Activated T-helper 9 cell treated with anti-CD3 and anti-CD28 coated beads, Interleukin-2, amount 50 U/mL, for 16 hours (primary cell): ENCODE measurements at places on chromosomes 1 and 21.
A peak's percentile ranks its signal among the peaks of the same experiment; 100 is the strongest.

- DNase-seq = peak; percentile 2
These were observed 540 bp upstream of the C1orf198 start for GRCh38 chr1:230868736-230869385.

- DNase-seq = no peak
These were observed 9.1 kb upstream of the GPR61 start for GRCh38 chr1:109530457-109531087.

DNA sequence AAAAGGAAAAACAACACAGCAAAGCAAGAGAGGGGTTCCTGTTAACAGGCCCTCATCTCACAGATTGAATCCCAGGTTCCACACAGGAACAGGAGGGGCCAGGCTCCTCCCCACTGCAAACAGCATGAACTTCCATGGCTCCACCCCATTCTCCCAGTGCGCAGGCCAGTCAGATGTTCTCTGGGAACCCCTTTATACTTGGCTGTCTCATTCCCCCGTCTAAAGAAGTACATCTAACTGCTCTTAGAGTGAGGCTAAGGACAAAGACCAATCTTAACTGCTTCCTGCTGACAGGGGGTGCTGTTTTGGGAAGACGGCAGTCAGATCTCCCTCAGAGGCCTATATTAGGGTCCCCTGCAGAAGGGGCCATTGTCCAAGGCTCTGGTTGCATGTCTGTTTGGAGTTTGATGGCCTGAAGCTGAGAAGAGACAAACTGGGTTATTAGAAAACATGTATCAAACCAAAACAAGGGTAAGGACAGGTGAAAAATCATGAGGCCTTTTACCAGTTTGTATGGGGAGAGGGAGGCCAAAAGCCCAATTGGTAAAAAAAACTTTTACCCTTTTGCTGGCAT lies 10.5 kb upstream of the NASP start:
- no peak for DNase-seq

DNA sequence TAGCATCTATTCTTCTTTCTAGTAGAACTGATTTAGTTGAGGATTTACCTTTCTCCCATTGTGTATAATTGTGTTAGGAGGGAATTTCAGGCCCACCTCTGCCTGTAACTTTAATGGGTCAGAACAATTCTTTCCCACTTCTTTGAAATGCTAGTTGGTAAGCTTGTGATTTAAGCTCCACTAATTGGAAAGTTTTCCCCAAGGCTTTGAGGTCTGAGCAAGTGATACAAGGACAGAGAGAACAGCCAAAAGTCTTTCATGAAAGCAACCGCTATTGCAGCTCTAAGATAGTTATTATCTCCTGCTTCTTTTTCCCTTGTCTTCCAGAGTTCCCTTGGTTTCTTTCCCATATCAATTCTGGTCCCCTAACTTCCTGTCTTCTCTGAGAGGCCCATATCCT lies 38.7 kb upstream of the PDC start:
- DNase-seq = no peak

DNA sequence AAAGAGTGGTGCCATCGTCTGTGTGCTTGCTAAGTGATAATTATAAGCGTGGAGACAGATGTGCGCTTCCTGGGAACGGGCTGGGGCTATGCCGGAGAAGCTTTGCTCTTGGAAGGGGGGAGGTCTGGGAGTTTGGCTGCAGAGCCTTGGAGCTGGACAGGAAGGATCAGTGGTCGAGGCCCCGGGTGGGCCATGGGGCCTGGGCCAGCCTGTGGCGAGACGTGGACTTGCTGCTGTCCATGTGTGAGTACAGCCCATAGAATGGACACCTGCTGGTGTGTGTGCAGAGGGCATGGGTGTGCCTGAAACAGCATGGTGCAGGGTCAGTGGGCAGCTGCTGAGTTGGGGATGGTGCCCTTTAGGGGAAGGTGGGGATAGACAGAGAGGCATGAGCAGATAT lies 121.3 kb downstream of the PCBP3 start:
- DNase-seq = no peak

- no peak for DNase-seq
These were observed 65.5 kb upstream of the BACH1 start for GRCh38 chr21:29233256-29233546.

- no peak for DNase-seq
These were observed 5.3 kb downstream of the SLAMF7 start for GRCh38 chr1:160744199-160744851.
